ENCODE measurements at places on chromosomes 7 and 10.

- no peak for DNase-seq
Observed at GRCh38 chr7:51079494-51079893, 237.1 kb downstream of the COBL start.

GRCh38 chr10:50565301-50566083 lies 58.3 kb downstream of the SGMS1 start:
- DNase-seq: no peak

GRCh38 chr10:97499561-97500296 lies 1.0 kb downstream of the UBTD1 start:
- no peak for DNase-seq

GRCh38 chr10:100340948-100341847 lies 5.8 kb upstream of the SCD start:
- DNase-seq: no peak

- DNase-seq: no peak
Observed at GRCh38 chr7:6279341-6279740, 6.9 kb upstream of the CYTH3 start.

GRCh38 chr10:89750441-89750840 lies 49.1 kb downstream of the KIF20B start:
- DNase-seq: no peak

- no peak for DNase-seq
Observed at GRCh38 chr7:133395551-133395950, 142.7 kb downstream of the EXOC4 start.

All from activated CD4-positive, alpha-beta T cell treated with anti-CD3 and anti-CD28 coated beads, Interleukin-2, amount 50 U/mL, for 4 hours (primary cell).